GM04503 (cell line): ENCODE measurements at places on chromosomes 12 and 14.

DNA sequence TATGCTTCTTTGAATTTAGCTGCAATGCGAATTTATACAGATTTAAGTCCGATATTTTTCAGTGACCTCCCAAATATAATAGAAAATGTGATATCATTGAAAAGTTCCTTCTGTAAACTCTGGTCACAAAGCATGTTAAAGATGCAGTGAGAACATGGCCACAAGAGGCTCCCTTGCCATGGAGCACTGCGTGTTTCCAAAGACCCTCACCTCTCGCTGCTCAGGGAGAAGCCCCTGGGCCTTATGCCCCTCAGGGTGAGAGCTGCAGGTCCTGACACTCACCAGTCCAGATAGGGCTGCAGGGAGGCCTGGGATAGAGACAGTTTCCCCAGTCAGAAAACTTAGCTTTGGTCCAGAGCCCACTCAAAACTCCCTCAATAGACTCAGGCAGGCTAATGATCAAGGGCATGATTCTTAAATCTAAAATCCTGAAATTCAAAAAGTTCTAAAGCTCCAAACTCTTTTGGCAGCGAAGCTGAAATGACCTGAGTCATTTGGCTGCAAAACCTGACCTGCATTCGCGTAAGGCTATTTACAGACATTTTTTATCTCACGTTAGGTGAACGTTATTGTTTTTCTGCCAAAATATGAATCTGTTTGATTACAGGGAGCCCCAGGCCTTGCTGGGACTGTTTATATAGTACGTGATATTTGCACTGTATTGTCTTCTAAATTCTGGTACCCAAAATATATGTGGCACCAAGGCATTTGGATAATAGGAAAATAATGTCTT is 67.8 kb downstream of the CAPZA3 start:
- DNase-seq, result no peak

DNA sequence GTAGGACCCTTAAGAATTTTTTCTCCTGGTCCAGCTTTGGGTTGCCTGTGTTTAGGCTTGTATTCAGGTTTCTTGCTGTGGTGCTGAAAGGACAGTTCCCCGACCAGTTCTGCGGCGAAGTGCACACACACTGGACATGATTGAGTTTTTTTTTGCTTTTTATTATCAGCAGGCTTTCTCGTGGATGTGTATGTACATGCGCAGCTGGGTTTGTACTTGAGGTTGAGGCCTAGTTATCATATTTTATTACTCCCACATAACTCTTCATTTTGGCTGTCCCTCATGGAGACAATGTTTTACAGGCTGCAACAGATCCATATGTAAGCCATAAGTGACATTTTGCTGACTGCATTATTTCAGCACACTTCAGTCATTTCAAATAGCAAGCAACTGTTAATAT is 2.5 kb downstream of the SCN8A start:
- no peak for DNase-seq

- no peak for DNase-seq
These were observed 4.0 kb downstream of the AP1G2 start for GRCh38 chr14:23563473-23564180.

DNA sequence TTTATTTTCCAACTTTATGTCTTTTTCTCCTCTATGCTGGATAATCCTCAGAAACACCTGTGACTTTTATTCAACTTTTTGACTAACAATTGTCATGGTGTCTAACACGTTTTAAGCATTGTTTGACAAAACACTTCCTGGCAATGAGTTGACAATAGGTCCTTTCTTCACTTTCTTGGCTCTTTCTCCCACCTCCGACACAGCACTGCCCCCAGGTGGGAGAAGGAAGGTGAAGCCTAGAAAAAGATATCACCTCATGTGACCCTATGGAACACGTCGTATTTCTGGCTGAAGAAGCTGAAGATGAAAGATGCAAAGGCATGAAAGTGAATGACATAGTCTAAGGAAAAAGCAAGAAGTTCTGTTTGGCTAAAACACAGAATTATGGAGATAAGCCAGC is 430.0 kb downstream of the ETNK1 start:
- no peak for DNase-seq

DNA sequence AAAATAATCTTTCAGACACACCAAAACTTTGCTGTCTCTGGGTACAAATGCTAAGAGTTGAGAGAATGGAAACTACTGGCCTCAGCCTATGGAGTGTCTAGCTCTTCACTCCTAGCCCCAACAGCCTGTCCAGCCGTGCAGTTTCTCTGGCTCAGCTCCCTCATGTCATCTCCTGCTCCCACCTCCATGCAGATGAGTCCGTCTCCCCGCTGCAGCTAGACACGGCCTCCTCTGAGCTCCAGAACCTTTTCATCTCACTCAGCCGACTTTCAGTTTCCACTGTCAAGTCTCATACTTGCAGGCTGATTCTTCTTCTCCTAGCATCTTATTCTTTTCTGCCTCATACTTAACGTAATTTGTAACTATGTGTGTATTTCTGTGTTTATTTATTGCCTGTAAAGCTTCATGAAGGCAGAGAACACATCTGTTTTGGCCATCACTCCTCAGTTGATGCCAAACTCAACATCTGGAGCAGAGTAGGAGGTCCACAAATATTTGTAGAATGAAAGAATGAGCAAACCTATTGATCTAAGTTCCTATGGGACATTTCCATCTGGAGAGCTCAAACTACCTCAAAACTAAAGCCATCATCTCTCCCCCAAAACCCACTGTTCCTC is 139.8 kb upstream of the PWP1 start:
- DNase-seq, result no peak

- no peak for DNase-seq
These were observed 22.0 kb upstream of the SNRPF start for GRCh38 chr12:95836630-95837239.

- no peak for DNase-seq
These were observed 131.2 kb upstream of the FOXG1 start for GRCh38 chr14:28635387-28635786.

DNA sequence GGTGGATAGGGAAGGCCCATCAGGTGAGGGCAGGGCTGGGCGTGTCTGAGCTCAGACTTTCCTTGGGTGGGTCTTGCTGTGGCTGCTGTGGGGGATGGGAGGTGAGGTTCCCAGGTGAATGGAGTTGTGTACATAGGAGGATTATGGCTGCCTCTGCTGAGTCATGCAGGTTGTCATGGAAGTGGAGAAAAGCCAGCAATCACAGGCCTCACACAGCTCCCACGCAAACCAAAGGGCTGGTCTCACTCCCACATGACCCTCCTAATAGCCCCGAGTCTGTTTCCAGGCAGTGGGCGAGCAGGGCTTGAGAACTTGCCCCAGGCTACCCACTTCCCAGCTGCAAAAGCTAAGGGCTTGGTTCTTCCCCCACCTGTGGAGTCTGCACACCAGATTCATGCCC is 149.5 kb downstream of the IPO8 start:
- no peak for DNase-seq

GRCh38 chr14:81313200-81313599 is 86.9 kb downstream of the STON2 start:
- DNase-seq, result no peak

GRCh38 chr14:44620121-44621019 is 113.3 kb upstream of the FSCB start:
- no peak for DNase-seq

GRCh38 chr12:111792155-111792855 is 25.6 kb downstream of the ALDH2 start:
- no peak for DNase-seq

- DNase-seq, result peak; percentile 86
These were observed 205.9 kb downstream of the PHLDA1 start for GRCh38 chr12:75825686-75826085.

- DNase-seq, result no peak
These were observed 1372.1 kb upstream of the SEL1L start for GRCh38 chr14:82905762-82906161.

DNA sequence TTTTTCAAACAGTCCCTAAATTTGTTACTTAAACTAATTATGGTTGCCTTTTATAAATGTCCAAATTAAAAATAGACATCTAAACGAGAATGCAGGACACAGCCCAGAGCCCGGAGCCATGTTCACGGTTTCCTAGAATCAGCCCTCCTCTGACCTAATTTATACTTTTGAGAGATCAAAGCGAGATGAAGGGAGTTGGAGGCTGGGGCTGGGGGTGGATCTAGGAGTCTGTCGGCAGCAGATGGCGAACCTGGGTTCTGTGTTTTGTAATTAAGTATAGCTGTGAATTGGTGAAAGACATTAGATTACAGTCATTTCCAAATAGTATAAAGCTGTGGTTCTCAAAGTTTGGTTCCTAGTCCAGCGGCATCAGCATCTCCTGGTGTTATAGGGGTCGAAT is 210.1 kb downstream of the SLC41A2 start:
- DNase-seq, result no peak

GRCh38 chr12:94988471-94988870 is 15.0 kb downstream of the NDUFA12 start:
- DNase-seq, result no peak

DNA sequence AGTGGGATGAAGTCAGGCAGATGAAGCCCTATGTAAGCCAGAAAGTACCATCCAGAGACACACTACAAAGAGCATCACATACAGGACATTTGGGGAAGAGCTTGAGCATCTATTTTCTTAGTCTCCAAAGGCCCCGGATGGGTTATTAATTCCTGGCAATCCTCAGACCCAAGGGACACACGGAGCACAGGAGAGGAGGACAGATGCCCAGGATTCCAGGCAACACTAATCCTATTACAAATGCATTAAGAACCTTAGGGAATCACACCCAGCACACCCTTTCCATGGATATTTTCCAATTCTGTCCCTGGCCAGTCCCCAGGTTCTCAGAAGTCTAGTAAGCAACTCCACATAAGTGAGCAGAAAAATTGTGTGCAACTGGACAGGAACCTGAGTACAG is 65.9 kb downstream of the CMKLR1 start:
- DNase-seq, result no peak

GRCh38 chr12:52004042-52004648 is 2.6 kb upstream of the TAMALIN start:
- DNase-seq, result no peak

DNA sequence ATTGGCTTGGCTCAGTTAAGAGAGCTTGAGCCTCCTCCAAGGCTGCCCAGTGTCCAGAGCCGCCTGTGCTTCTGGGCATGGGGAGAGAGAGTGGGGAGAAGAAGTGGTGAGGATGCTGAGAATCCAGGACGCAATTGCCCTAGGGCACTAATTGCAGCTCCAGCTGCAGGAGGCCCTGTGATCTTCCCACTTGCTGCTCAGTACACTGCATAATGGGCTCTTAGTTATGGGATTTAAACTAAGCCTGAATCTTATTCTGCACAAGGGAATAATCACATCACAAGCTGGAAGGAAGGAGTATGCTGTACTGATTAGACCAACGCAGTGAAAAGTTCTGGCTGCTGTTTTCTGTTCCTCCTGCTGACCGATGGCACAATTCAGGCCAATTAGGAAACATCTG is 101.0 kb upstream of the PRMT8 start:
- DNase-seq, result no peak

GRCh38 chr12:48934312-48934706 is 9.0 kb upstream of the FKBP11 start:
- DNase-seq, result no peak

GRCh38 chr12:101039848-101040531 is 170.0 kb downstream of the SLC5A8 start:
- no peak for DNase-seq

DNA sequence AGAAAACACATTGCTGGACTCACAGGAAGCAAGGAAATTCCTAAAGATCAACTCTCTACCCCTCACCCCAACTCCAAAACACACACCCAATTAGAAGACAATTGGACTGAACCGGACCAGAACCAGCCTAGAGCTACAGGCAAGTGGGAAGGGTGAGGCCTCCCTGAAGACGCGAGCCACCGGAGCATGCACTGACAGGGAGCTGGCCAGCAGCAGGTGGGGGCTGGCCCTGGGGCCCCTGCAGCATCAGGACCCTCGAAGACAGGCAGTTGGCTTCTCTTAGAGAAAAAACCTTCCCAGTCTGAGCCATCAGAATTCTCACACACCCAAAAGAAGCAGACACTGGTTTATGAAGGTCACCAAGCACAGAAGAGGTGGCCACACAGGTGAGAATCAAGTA is 209.5 kb upstream of the DIO3 start:
- DNase-seq, result no peak

DNA sequence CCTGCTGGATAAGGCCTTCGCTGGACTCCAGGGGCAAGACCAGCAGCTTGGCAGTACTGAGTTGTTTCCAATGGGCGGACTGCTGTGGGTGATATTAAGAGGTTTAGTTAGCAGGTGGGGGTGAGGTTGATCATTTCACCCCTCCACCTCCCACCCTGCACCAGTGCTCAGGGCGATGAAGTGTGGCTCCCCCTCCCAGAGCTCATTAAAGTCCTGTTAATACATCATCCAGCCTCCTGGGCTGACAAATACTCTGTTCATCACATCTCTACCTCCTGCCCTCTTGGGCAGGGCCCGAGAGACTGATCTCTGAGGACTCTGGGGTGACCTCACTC is 2.4 kb upstream of the FIGNL2 start:
- DNase-seq, result no peak

DNA sequence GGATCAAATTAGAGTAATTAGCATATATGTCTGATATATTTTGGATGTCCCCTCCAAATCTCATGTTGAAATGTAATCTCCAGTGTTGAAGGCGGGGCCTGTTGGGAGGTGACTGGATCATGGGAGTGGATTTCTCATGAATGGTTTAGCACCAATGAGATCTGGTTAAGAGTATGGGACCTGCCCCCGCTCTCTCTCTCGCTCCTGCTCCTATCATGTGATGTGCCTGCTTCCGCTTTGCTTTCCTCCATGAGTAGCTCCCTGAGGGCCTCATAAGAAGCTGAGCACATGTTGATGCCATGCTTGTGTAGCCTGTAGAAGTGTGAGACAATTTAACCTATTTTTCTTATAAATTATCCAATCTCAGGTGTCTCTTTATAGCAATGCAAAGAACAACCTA is 73.1 kb downstream of the PAWR start:
- no peak for DNase-seq

DNA sequence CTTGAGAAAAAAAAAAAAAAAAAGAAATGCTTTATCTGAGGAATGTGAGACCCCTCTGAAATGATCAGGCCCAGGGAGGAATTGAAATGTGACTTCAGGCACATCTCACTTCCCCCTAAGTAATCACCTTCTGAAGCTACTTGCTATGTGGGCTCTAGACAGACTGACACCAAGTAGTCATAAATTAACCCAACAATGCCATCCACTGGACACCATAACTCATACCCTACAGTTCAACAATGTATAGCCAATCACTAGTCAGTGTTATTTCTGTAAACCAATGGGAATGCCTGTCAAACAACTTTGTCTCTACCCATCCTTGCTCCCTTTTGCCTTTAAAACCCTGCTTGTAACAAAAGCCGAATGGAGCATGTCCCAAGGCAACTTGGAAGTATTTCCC is 182.7 kb upstream of the TMPO start:
- no peak for DNase-seq

DNA sequence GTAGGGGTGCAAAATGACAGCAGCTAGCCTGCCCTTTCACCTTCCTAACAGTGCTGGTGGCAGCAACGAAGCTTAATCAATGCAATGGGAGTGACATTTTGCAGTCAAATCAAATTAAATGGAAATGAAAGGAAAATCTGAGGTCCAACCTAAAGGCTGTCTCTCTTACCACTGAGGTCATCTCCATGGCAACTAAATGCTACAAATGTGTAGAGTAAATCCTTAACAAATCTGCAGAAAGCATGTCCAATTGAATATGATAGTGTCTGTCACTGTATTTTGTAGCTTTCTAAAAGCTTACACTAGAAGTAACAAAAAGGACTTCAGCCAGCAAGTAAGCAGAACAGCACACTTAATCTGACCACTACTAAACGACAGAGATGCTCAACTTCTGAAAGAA is 488.8 kb downstream of the BCAT1 start:
- DNase-seq, result no peak
